ENCODE measurements at places on chromosomes 12 and 14. TPM values are rescaled to one million over a fixed set of nuclear protein-coding genes. Genes with fewer than 3 reads are reported as not detected.

Gene ITFG2
- 23.4 TPM for total RNA-seq

Gene FLVCR2
- total RNA-seq: 9.5 TPM

Gene RPGRIP1
- 0.80 TPM for total RNA-seq

Gene DLK1
- not detected for total RNA-seq

Gene BEGAIN
- 2.2 TPM for total RNA-seq

Gene KCTD10
- total RNA-seq: 103 TPM

Gene PROX2
- total RNA-seq: not detected

Gene TMEM30B
- total RNA-seq: 4.0 TPM

Gene TAS2R30
- 4.1 TPM for total RNA-seq

Gene TAS2R42
- not detected for total RNA-seq

Gene ESPL1
- 0.67 TPM for total RNA-seq

Gene STON2
- 20.8 TPM for total RNA-seq

Gene NCKAP5L
- 44.3 TPM for total RNA-seq

Gene NID2
- 66.2 TPM for total RNA-seq

Gene POTEG
- total RNA-seq: not detected

Gene CLEC4C
- total RNA-seq: not detected

Gene PKP2
- total RNA-seq: 1.00 TPM

Gene GLIPR1L1
- total RNA-seq: not detected

Gene UTP20
- total RNA-seq: 18.3 TPM

Gene ZDHHC22
- total RNA-seq: not detected

Gene NDUFA9
- 63.2 TPM for total RNA-seq

All from mesenteric fat pad (tissue), 1 donor.